ENCODE measurements at places on chromosomes 2 and 18.

GRCh38 chr18:12321333-12321732 is 13.3 kb downstream of the TUBB6 start:
- no peak for DNase-seq

DNA sequence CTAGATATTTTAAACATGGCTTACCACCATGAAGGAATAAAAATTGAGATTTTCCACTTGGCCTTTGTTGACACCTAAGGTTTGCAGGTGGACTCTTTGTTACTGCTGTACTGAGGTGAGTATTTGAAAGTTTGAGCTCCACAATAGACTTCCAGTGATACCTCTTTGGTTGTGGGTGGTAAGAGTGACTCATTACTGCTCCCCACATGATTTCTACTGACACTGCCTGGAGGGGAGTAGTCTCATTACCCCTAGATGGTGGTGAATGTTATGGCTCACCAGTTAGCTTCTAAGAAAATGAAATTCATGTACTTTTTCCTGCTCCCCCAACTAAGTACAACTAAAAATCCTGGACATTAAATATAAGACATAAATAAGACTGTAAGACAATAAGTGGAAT is 1183.1 kb upstream of the TMEFF2 start:
- no peak for DNase-seq

GRCh38 chr2:60710707-60711106 is 45.4 kb upstream of the PAPOLG start:
- no peak for DNase-seq

GRCh38 chr18:5868218-5868854 is 27.0 kb downstream of the TMEM200C start:
- DNase-seq: peak; percentile 66

GRCh38 chr2:150127346-150127990 is 360.0 kb downstream of the RND3 start:
- DNase-seq: no peak

Measured in upper lobe of left lung (tissue), 6 donors.